Skin of body (tissue), 3 donors: ENCODE measurements at places on chromosomes 12 and 14. TPM values are rescaled to one million over a fixed set of nuclear protein-coding genes. Genes with fewer than 3 reads are reported as not detected.

DNA sequence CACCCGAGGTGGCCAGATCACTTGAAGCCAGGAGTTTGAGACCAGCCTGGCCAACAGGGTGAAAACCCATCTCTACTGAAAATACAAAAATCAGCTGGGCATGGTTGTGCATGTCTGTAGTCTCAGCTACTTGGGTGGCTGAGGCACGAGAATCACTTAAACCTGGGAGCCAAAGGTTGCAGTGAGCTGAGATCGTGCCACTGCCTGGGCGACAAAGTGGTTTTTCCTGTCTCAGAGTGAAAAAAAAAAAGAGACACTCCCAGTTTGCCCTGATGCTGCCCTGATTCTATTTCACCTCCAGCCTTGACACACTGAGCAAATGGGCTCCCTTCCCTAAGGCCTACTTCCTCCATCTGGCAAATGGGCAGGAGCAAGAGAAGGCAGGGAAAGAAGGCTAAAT lies 28.5 kb upstream of the PLEK2 start:
- DNase-seq: no peak

GRCh38 chr12:109202770-109203169 lies 86.4 kb downstream of the ACACB start:
- DNase-seq: no peak

- DNase-seq: no peak
Measured at GRCh38 chr14:51087031-51087441, 7.9 kb downstream of the TRIM9 start.

GRCh38 chr12:69688021-69688420 lies 11.1 kb downstream of the BEST3 start:
- DNase-seq: no peak

DNA sequence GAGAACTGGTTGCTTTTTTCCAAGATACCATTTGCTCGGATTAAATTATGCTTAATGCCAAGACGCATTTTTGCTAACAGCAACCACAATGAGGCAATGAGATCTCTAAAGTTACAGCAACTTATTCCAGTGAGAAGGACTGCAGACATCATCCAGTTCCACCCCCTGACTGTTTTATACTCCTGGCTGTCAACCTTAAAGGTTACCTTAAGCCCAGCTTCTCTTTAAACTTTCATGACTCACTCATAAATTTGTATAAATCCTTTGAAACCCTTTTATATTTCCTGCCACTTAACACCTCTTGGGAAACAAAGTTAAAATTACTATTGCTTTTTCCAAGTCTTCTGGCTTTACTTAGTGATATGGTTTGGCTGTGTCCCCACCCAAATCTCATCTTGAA lies 80.2 kb downstream of the TMTC1 start:
- no peak for DNase-seq

- no peak for DNase-seq
Measured at GRCh38 chr12:32939801-32940200, 43.2 kb upstream of the PKP2 start.

GRCh38 chr12:121712190-121712460 lies 427 bp upstream of the TMEM120B start:
- DNase-seq: peak; percentile 82

PPP1R36 gene
- 0.89 TPM for total RNA-seq

COX14 gene
- 34.8 TPM for total RNA-seq

RCOR1 gene
- 33.4 TPM for total RNA-seq

NACA gene
- total RNA-seq: 1,216 TPM
